Stimulated activated CD8-positive, alpha-beta memory T cell treated with anti-CD3 and anti-CD28 coated beads, Interleukin-15, amount 100 ng/mL, for 48 hours (primary cell): ENCODE measurements at places on chromosomes 5 and 9.

DNA sequence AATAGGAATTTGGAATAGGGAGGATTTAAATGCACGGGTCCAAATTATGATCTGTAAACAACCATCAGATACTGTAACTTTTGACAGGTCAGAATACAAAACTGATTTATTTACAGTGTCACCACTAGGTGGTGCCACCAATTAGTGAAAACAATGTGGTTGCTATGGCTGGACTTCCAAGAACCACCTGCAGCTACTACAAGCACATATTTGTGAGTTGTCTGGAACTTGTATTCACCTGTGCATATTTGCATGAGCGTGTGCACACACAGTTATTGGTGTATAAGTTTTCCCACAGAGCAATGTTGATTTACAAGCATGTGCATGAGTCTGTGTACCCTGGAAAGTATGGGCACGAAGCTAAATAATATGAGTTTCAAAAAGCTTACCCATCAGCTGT lies 3.0 kb upstream of the HRCT1 start:
- DNase-seq, result no peak

DNA sequence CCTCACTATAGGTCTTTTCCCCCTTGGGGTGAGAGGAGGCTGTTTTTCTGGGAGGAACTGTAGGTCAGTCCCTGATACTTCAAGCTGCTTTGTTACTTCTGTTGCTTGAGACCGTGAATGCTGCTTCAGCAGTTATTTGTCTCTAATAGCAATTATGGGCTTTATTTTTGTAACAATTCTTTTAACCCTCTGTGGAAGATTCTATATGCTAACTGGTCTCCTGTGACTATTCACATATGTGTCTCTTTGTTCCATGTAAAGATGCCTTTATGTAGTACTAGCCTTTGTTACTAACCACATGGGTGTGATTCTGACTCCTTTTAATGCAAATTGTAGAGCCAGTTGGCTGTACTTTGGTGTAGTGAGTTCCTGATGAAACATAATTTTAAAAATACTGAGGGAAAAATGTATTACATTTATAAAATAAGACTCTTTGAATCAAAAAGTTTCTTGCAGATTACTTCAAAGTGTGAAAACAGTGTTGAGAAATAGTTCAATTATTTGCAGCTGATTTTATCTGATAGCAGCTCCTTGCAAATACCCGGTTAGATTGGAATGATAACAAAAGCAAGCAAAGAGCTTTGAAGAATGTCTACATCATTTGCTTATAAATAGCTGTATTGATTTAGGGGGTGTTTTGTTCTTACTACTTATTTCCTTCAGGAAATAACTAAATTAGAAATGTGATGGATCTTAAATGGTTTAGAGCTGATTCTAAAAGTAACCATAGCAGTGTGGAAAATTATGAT lies 46.6 kb downstream of the ANGPTL2 start:
- no peak for DNase-seq

- no peak for DNase-seq
Observed at GRCh38 chr9:137077758-137078693, 709 bp downstream of the UAP1L1 start.

DNA sequence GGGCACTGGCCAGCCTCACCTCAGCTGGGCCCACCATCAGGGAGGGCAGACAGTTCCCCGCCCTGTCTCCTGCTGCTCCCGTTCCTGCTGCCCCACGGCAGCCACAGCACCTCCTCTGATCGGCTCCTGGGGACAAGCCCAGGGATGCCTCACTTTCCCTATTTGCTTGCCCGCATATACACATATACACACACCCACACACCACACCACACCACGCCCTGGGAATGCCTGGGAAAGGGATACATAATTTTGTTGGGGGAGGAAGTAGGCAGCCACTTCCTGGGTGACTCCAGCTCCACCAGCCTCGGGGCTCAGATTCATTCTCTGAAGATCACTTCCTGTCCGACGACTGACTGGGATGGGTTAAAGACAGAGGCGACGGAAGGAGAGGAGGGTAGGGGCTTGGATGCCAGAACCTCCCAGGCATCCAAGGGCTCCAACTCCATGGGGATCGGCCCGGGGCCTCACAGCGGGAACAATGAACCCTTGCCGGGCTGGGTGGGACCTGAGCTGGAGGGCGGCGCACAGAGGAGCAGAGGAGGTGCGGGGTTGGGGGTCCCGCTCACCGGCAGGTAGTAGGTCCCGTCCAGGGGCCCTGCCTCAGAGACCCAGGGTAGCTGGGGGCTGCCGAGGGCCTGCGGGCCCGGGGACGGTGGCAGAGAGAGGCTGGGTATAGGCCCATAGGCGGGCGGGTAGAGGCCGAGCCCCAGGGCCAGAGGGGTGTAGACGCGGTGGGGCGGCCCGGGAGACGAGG lies 2.0 kb upstream of the MZB1 start:
- no peak for DNase-seq

DNA sequence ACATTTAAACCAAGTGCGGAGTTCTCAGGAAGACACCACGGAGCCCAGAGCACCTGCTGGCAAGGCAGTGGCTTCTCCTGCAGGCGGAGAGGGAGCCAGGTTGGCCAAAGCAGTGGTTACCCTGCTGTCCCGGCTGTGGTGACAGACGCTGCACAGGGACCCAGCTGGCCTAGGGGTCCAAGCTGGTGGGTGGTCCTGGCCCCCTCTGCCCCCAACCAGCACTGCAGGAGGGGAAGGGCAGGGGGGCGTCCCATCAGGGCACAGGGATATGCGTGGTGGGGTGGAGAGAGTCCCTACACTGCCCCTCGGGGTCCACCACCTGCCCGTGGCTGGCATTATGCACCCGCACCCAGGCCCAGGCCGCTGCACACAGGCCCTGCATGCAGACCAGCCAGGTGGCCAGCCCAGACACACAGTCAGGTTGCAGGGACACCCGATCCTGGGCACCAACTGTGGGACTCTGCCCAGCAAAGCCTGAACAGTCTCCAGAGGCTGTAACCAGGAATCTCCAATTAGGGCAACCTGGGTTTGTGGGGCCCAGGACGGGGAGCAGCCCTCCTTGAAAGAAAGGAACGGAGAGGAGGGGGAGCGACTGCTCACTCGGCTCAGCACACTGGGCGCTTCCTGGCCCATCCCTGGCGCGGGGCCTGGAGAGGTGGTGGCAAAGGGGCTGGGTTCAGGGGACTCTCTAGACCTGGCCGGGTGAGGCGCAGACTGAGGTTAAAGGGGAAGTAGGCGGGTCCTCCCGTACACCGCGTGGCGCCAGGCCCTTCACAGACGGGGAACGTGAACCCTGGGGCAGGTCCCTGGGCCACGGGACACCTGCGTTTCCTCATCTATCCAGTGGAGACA lies 46.3 kb downstream of the NACC2 start:
- no peak for DNase-seq

DNA sequence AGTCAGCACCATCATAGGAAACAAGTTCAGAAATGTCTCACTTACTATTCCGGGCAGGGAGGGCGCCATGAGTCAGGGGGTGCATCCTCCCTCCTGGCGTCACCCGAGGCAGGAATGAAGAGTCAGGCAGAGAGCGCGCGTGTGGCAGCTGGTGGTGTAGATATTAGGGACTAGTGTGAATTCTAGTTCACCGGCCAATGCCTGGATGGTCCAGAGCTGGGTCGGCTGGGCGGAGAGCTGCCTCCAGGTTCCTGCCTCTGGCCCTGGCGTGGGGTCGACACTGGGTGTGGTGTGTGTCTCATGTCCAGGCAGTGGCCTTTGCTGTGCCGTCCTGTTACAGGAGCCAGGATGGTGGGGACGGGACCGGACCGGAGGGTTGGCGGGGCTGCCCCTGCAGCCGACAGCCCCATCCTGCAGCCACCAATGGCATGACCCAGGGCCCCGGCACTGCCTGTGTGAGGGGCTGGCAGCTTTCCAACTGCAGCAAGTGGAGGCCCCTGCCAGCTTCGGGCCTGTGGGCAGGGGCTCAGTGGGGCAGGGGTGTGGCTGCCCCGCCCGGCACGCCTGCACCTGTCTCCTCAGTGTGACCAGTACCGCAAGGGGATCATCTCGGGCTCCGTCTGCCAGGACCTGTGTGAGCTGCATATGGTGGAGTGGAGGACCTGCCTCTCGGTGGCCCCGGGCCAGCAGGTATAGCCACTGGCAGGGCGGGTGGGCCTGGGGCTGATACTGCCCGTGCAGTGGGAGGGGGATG lies 9.1 kb downstream of the DIPK1B start:
- DNase-seq, result no peak
